Endothelial cell (in vitro differentiated cells): ENCODE measurements at places on chromosomes 6 and 20. TPM values are rescaled to one million over a fixed set of nuclear protein-coding genes. Genes with fewer than 3 reads are reported as not detected.

The ZC2HC1B gene
- 0.28 TPM for total RNA-seq

GRCh38 chr6:21220271-21220987, 373.1 kb upstream of the SOX4 start:
- no peak for DNase-seq

DNA sequence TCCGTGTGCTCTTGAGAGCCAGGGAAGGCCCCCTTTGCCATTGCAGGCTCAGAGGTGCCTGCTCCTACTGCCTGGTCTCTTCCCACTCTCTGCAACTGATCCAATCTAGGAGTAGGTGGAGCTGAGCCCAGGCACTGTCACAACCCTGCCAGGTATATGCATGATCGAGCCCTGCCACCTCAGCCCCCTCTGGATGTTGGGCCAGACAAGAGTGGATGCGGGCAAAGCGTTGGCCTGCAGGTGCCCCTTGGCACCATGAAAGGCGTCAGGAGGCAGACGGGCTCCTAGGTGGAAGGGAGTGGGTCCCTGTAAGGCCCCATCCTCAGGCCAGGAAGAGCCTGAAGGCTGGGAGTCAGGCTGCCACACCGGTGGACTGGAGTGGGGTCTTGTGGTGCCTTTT, 5.9 kb upstream of the OR14J1 start:
- no peak for DNase-seq

DNA sequence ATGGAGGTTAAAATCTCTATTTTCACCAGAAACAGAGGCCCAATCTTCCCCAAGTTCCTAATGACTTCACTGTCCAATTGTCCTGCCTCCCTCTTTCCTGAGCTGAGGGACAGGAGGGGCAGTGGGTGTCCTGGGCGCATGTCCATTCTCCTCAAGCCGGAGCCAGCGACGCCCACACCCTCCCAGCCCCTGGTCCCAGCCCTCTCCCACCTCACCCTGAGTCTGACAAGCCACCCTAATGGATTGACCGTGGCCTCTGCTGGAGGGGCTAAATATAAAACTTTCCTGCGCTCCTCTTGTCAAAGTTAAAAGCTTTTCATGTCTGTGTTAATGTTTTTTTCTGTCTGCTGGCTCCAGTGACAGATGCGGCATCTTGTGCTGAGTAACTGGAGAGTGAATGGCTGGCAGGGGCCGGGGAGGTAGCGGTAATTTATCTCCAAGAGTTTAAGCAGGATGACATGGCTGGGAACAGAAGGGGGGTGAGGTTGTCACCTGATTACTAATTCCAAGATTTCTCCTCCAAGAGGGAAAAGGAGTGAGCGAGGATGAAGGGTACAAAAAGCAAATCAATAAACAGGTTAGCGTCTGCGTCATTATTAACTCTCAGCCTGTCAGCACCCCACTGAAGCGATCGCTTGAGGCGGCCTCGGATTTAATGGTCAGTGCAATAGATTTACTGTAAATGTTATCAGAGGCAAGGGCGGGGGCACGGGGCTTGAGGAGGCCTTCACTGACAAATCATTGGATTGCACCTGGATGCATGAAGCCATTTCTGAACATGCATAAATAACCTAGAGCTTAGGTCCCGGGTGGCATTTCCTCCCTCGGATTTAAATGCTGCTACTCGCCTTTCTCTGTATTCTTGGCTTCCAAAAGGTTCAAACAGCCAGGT, 118.1 kb upstream of the MAFB start:
- DNase-seq: no peak

GRCh38 chr20:47700327-47700726, 85.0 kb downstream of the SULF2 start:
- no peak for DNase-seq

GRCh38 chr20:38237381-38237780, 23.2 kb downstream of the KIAA1755 start:
- DNase-seq: no peak
